Progenitor cell of endocrine pancreas (in vitro differentiated cells): ENCODE measurements at places on chromosomes 1 and 21.

- no peak for DNase-seq
These were observed 2.0 kb downstream of the ZDHHC18 start for GRCh38 chr1:26828411-26828991.

DNA sequence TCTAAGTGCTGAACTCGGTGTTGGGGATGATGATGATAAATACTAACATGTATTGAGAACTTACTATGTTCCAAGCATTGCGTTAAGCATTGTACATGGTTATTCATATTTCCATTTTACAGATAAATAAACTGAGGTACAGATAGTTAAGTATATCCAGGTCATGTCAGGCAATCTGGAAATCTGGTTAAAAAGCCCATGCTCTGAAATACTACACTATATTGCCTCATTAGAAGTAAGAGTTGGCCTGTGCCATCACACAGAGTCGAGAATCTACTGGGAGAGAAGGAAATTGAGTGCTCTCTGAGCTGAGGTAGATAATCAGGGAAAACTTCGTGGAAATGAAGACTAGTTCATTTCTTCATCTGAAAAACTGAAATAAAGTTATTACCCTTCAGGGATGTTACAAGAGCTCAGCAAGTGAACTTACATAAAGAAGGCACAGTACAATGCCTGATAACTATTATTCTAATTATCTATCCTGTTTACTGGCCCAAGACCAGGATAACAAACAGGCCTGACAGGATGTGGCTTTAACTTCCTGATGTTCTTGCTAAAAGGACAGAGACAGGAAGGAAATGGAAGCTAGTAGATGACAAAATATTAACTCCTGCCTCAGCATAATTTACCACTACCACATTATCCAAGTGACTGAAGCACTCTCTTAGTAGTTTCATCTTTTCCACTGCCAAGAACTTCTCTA is 85.6 kb downstream of the EPS15 start:
- no peak for DNase-seq

DNA sequence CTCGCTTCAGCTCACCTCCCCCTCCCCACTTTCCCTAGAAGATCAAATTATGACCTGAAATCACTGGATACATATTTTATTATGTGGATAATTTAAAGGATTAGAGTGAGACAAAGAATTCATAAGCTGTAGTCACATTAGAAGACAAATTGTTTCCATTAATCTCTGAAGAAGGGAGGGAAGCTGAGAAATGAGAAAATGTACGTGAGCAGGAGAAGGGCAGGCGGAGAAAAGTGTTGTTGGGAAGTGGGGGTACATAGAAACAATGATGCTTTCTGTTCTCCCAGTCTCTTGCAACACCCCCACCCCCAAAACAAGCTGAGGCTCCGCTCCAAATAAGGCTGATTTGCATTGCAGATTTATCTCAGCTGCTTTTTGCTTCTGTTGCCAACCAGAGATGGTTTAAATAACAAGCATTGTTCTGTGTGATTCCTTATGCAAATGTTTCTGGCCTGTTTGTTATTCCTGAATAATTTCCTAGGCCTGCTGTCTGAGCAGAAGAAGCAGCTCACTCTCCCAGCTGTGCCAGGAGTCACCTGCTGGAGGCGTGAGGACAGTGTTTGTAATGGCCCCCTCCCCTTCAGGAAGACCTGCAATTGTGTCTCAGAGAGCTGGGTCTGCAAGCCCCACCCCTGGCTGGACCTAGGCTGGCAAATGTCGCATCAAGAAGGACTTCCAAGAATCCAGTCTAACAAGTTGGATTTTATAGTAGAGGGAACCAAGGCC is 121.8 kb upstream of the TNR start:
- DNase-seq = no peak

- no peak for DNase-seq
These were observed 191.1 kb downstream of the PTPRC start for GRCh38 chr1:198829944-198830343.

DNA sequence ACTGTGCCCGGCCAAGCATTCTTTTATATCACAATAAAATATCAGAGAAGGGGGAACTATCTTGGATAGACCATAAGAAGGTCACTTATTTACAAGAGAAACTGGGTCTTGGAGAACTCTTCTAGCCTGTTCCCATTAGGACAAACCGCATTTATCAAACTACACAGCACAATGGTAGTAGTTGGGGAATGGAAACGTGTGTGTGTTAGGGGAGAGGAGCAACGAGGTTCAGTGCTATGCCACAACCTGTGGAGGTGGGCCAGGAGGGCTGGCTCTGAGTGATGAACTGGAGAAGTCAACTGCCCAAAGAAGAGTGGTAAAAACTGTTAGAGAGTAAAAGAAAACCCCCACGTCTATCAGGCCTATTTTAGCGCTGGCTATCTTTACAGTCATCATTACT is 1.6 kb downstream of the DONSON start:
- no peak for DNase-seq

GRCh38 chr1:154440036-154440804 is 35.1 kb downstream of the IL6R start:
- DNase-seq = no peak

GRCh38 chr1:169989246-169989645 is 85.2 kb downstream of the KIFAP3 start:
- DNase-seq = no peak

- no peak for DNase-seq
These were observed 46.4 kb downstream of the NRIP1 start for GRCh38 chr21:15018382-15018781.

DNA sequence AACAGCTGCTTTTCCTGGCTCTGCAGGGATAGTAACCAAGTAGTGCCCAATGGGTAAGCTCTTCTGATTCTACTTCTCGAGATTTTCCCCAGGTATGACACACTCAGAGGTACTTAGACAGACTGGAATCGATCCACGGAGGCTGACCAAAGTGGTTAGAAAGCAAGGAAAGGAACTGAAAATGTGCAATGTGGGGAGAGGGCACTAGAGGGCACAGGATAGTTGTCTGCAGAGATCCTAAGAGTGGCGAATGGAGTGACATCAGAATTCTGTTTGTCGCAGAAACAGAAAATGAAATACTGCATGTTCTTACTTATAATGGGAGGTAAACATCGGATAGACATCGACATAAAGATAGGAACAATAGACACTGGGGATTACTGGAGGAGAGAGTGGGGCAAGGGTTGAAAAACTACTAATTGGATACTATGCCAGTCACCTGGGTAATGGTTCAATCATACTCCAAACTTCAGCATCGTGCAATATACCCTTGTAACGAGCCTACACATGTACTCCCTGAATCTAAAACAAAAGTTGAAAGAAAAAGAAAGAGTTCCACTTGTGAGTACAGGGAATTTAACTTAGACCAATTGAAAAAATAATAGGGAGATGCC is 23.3 kb downstream of the CYP2J2 start:
- no peak for DNase-seq

DNA sequence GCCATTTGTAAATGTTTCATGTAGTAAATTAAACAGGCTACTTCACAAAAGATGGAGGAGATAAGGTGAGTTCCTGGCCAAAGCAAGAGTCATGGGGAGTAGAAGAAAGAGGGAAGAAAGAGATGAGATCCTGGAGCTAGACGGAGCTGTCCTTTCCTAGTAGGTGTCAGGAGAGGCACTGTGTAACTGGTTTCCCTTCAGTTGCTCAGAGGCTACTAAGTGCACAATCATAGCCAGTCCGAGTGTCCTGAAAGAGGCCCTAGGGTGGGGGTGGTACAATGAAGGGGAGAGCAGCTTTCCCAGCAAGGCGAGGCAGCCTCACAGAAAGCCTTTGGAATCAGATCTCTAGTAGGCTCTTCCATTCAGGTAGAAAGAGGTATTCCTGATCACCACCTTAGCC is 390.9 kb downstream of the KCNH1 start:
- no peak for DNase-seq

DNA sequence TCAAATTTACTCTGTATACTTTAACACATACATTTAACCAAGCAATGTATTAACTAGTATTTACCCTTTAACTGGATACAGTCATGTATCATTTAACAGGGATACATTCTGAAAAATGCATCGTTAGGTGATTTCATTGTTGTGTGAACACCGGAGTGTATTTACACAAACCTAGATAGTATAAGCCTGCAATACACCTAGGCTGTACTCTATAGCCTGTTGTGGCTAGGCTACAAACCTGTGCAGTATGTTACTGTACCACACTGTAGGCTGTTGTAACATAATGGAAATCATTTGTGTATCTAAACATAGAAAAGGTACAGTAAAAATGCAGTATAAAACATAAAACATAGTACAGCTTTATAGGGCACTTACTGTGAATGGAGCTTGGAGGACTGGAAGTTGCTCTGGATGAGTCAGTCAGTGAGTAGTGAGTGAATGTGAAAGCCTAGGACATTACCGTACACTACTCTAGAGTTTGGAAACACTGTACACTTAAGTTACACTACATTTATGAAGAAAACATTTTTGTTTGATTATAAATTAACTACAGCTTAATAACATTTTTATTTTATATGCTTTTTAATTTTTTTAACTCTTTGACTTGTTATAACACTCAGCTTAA is 21.3 kb downstream of the RGS4 start:
- DNase-seq = no peak

GRCh38 chr21:25772686-25773085 is 37.9 kb downstream of the GABPA start:
- no peak for DNase-seq

DNA sequence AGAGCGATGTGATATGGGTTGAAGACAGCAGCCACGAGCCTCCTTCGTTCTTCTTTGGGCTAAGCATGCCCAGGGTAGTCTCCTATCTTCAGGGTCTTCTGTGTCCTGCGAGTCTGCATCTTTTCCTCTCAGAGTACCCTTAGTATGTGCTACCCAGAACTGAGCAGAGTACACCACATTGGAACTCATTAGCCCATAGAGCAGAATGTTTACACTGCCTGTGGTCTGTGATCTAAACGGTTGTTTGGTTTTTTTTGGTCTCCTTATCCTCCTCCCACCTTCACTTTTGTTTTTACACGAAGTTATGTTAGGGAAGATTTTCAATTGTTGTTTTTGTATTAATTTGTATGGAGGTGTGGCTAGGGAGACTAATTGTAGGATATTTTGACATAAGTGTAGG is 126.4 kb downstream of the NEK7 start:
- no peak for DNase-seq

DNA sequence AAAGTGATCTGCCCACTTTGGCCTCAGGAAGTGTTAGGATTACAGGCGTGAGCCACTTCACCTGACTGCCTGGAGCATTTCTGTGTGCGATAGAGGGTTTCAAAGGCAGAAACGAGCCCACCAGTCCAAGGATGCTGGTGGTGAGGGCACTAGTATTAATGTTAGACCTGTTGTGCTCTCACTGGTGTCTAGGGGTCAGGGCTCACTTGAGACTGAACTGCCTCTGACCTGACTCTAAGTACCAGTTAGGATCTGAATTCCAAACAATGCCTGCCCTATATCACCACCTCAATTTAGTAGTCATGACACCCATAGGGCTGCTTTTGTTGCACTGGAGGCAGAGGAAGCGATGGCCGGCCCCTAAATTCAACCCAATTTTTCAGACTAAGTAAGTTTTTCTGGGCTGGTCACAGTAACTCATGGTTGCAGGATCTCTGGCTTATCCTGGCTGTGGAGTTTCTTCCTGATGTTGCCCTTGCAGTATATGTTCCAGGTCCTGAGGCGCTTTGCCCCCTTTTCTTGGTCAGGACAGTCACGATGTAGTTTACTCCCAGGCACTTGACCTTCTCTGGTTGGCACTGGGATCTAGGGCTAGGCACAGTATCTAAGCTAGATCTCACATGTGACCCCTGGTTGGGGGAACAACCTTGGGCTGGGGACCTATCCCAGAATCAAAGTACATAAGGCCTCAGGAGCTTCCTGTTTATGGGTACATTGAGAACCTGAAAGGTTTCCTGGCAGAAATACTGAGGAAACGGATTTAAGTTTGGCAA is 4.5 kb downstream of the CCDC17 start:
- DNase-seq = no peak

DNA sequence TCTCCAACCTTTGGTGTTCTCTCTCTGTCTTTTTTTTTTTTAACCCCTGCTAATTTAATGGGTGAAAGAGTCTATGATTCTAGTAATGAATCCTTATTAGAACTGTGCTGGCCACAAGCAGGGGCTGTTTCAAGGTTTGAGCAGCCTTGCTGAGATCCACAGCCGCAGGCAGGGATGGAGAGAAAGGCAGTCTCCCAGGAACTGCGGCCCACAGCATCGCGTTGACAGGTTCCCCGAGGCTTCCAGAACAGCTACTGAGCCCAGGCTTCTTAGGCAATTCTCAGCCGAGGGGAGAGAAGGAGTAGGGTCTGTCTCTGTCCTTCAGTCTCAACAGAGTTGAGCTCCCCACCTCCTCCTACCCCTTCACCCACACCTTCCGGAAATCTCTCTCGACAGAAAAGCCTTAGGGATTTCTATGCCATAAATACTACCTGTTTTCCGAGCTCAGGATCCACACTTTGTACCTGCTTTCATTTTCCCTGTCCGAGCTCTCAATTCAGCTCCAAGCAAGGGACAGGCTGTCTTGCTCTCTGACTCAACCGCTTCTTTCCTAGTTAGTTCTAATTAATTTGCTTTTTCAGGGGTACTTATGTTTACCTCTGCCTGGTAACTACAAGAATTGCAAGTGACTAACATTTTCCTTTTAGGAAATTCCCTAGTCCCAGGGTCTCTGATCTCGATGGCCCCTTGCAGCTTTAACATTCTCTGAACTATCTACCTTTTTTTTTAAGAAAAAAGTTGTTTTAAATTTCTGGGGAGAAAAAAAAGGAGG is 6.7 kb upstream of the CASZ1 start:
- DNase-seq = no peak

DNA sequence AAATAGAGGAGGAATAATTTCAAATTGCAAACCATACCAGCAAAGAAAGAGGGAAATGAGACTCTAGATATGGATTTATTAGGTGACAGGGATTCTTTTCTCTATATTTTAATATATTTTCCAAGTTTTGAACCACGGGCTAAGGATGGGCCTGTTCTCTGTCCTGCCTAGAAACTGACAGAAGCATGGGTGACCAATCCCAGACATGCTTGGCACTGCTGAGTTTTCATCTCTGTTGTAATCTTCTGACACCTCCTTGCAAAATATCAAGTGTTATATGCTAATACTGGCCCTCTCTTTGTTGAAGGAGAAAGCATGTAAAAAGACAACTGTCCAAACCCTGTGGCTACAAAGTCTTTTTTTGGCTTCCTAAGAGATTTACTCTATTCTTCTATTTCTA is 774 bp upstream of the ANGPTL7 start:
- DNase-seq = no peak

GRCh38 chr1:115641762-115642167 is at the start of gene VANGL1:
Gene VANGL1 (plus strand): TSS chr1:115641970. CDS start chr1:115651414, 9,444 bp downstream.
- DNase-seq = peak; percentile 66

DNA sequence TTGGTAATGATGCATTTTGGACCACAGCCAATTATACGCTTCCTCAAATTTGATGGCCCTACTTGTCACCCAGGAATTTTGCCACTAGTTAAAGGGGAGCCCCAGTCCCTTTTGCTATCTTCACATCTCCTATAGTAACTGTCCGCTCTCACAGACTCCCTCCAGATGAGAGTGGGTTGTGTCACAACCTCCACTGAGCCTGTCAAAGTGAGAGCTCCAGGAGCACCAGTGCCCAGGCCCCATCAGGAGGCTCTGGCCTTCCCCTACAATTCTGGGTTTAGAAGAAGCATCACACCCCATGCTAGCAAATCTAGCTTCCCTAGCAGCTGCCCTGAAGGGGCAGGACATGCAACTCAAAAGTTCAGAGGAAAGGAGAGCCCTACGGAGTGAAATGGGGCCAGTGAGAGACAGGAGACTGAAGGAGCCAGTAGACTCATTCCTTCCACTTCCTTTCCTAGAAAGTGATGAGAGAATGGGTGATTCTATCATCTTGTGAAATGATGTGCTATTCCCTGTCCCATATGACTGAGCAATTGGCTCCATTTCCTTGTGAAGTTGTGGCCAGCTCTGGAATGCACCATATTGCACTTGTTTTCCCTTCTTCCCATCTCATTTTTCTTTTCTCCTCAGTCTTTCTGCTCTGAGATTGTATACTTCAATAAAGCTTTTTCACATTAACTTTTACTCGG is 541.3 kb downstream of the DPYD start:
- DNase-seq = no peak
